ENCODE measurements at places on chromosomes 6 and 20.

GRCh38 chr6:166032366-166033200 lies 135.1 kb downstream of the TBXT start:
- no peak for DNase-seq

GRCh38 chr6:34319471-34319885 lies 70.7 kb upstream of the SMIM29 start:
- no peak for DNase-seq

GRCh38 chr20:41342474-41343464 lies 2.1 kb downstream of the LPIN3 start:
- DNase-seq = no peak

- DNase-seq = no peak
These were observed 192.7 kb downstream of the KHDC1L start for GRCh38 chr6:73032586-73032985.

DNA sequence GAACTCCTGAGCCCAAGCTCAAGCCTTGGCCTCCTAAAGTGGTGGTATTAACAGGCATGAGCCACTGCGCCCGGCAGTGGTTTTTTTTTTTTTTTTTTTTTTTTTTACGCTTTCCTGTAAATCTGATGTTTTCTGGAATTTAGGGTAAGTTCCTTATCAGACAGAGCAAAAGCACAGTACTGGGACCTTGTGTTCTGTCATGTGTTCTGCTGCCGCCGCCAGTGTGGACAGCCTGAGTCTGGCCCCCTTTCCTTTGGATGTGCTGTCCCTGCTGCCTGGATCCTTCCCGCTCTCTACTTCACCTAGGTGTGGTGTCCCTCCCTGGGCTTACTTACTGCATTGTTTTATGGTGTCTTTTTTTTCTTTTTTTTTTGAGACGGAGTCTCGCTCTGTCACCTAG lies 11.7 kb downstream of the DNMT3B start:
- DNase-seq = no peak

GRCh38 chr6:119352001-119352400 lies 2.4 kb upstream of the MAN1A1 start:
- no peak for DNase-seq

- DNase-seq = no peak
These were observed 10.3 kb downstream of the CLDN20 start for GRCh38 chr6:155274106-155274505.

DNA sequence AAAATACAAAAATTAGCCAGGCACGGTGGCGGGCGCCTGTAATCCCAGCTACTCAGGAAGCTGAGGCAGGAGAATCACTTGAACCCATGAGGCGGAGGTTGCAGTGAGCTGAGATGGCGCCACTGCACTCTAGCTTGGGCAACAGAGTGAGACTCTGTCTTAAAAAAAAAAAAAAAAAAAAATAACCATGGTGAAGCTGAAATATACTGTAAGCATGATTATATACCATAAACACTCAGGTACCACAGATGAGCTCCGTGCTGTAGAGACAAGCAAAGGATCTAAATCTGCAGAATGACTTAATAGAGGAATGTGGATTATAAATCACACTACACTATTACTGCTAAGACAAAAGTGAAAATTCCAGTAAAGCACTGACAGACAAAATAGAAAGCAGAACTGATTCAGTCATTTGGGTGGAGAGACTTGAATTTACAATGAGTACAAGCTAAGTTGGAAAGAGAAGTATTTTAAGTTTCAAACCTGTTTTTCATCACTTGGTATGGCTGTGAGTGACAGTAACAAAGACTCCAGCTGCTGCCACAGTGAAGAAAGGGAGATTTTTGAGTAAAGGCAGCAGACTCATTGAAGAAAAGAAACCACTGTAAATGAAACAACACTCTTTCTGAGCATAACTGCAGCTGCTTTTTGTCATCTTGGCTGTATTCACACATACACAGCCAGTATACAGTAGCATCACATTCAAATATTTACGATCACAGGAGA lies 322.1 kb downstream of the RNGTT start:
- DNase-seq = no peak
